Stimulated activated CD4-positive, alpha-beta T cell treated with anti-CD3 and anti-CD28 coated beads, TNF-alpha, amount 100 ng/mL, for 4 hours (primary cell): ENCODE measurements at places on chromosomes 3 and 15.

GRCh38 chr3:186180891-186181481 lies 72.1 kb upstream of the ETV5 start:
- DNase-seq = no peak

- DNase-seq = no peak
Measured at GRCh38 chr3:71621825-71622537, 38.5 kb upstream of the FOXP1 start.

DNA sequence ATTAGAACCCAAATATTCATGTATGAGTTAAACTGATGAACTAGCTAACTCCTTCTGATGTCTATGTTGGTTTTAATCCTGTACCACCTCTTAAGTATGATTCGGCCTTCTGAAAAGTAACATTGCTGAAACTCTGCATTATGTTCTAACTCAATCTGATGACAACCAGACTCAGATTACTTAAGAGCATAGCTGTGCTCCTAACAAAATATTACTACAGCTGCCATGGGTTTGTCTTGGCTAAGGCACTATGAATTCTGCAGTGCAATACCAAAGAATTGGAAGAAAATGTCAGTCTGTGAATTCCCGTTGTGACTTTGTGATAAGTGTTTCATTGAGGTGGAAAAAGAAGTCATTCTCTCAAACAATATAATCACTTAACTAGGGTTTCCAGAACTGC lies 224.4 kb downstream of the ZMAT3 start:
- DNase-seq = no peak

GRCh38 chr3:111700054-111700453 lies 104.9 kb upstream of the ZBED2 start:
- no peak for DNase-seq

- DNase-seq = no peak
Measured at GRCh38 chr3:169478566-169479313, 184.8 kb downstream of the MECOM start.

GRCh38 chr15:64740311-64741170 lies 34.8 kb downstream of the RBPMS2 start:
- DNase-seq = no peak

DNA sequence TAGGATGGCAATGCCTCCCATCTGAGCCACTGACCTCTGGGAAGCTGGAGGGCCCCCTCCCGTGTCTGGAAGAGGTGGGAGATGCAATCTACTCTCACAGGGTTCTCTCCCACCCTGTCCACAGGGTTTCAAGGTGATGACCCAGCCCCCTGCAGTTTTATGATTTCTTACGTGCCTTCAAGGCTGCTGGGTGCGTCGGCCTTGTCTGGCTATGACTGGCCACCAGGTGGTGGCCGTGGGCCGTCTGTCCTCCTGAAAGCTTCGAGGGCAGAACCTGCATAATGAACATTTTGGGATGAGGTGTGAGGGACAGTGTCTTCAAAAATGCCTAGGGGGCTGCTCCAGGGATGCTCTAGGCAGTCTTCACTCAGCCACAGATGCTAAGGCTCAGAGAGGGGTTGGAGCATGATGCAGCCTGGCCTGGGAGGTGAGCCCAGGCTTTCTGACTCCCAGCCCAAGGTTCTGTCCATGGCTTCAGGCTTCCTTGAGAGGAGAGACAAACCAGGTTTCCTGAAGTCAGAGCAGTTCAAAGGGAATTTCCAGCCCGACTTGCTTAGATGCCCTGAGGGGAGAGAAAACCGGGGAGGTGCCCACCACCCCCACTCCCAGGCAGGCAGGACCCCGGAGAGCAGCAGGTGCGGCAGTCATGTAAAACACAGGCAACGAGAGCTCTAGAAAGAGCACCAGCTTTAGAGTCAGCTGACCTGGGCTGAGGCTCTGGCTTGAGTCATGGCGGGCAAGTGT lies 18.7 kb downstream of the ISG20 start:
- DNase-seq = no peak

DNA sequence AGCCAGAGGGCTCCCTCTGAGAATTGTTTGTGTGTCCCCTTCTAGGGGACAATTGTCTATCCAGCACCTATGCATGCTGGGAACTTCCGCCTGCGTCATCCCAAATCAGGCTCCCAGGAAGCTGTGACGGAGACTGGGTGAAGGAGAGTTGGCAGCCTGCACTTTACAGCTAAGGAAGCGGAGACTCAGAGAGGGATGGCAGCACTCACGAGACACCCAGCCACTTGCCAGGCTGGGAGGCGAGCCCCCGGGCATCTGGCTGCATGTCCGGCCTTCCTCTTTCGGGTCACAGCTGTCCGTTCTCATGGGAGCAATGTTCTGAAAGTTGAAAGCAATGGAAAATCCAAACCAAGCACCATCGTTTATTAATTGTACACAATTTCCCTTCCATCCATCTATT lies 45.5 kb upstream of the SLC6A11 start:
- DNase-seq = no peak

- DNase-seq = no peak
Measured at GRCh38 chr3:72558001-72558400, 290.2 kb downstream of the SHQ1 start.

DNA sequence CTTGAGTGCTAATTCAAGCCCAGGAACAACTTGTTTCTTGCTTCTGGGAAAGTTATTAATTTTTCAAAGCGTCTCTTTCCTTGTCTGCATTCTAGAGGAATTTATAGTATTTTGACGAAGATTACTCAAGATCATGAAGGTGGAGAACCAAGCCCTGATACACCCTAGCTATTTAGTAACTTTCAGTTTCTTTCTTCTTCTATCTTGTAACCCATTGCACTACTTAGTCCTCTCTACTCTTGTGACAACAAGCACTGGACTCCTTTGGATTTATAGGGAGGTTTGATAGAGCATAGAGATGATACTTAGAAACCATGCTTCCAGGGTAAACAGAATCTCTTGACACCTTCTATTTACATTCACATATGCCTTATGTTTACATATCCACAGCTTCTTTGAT lies 203.3 kb upstream of the GRM7 start:
- no peak for DNase-seq

- DNase-seq = no peak
Measured at GRCh38 chr3:128597900-128598299, 52.7 kb downstream of the RPN1 start.

GRCh38 chr15:100338247-100338646 lies 3.5 kb downstream of the ADAMTS17 start:
- DNase-seq = no peak

DNA sequence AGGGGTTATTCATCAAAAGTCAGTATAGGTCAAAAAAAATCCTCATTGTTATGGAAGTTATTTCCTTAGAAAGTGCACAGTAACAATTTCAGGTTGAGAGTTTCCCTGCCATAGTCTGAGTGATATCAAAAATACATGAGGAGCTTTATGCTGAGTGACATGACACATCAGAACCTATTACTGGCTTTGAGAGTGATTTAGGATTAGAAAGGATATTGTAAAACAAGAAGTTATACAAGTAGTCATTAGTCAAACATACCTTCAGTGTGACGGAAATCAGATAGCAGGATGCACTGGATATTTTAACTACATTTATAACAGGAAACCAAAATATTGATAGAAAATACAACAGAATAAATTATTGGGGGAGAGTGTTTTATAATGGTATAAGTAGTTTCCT lies 471.1 kb downstream of the VGLL3 start:
- DNase-seq = no peak

DNA sequence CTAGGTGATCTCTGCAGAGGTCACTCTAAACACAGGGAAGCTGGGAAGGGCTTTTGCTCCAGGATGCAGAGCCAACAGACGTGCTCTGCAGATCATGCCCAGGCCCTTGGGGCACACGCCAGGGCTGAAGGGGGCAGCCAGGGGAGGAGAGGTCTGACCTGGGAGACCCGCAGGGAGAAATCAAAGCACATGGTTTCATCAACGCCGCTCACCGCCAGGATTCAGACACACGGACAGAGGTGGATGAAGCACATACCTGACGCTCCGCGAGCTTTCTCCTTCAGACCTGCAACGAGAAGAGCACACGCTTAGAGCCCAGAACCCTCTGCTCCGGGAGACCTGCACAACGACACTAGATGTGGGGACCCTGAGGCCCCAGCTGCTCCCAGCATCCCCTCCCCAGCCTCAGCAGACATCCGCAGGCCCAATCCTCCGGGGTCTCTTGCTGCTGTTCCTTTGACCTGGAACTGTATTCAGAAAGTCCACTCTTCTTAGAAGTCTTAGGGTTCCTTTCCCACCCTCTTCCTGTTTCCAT lies 90.7 kb upstream of the IQSEC1 start:
- DNase-seq = no peak

- no peak for DNase-seq
Measured at GRCh38 chr15:51332206-51333147, 5.9 kb downstream of the CYP19A1 start.

DNA sequence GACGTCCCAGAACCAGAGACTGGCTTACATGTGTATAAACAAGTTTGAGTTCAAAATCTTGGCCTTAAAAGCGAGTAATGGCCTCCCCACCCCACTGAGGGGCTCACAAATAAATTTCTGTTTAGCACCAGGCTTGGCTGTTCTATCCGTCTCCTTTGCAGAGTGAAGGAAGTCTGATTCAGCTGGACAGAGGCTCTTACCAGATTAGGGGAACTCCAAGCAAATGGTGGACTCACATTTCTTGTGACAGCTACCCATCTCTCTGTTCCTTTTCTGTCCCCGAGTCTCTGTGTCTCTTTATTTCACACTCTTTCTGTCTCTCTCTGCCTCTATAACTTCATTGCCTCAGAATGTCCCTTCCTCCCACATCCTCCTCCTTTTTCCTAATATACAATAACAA lies 62.7 kb downstream of the DGKG start:
- DNase-seq = no peak

DNA sequence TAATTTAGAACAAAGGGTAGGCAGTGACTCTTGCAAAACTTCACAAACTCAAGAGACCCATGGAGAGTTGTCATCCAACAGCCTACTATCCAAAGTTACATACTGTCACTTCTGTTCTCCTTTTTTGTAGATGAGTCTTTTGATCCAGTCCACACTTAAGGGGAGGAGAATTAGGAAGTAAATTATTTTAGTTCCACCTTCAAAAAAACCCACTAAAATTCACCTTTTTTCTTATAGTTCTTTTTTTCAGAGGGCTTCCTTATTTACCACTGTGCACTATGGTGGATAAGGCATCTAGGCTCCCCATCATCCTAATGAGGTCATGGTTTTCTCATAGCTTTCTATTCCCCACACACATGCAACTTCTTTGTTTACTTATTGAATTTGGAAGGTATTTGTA lies 8.6 kb upstream of the TCAIM start:
- DNase-seq = no peak

- no peak for DNase-seq
Measured at GRCh38 chr15:48388016-48388851, 57.0 kb downstream of the DUT start.

GRCh38 chr15:97623091-97623661 lies 337.3 kb upstream of the ARRDC4 start:
- DNase-seq = no peak

- no peak for DNase-seq
Measured at GRCh38 chr15:88246081-88246480, 10.5 kb downstream of the NTRK3 start.

- no peak for DNase-seq
Measured at GRCh38 chr3:41357271-41357670, 158.0 kb downstream of the CTNNB1 start.

DNA sequence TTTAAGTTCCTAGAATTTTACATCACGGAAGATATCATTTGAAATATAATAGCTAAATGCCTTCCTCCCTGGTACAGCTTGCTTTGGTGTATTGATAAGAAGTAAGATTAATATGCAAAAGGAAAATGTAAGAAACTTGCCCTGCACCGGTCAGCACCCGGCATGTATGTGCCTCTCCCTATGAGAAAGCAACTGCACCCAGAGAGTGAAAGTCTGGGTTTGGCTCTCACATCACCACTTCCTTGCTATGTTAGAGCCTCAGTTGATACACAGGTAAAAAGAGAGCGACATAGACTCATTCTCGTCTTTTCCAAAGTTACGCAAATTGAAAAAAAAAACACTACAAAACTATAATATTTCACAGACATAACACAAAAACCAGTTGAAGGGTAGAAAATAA lies 96.7 kb downstream of the FOXP1 start:
- DNase-seq = no peak
